ENCODE measurements at places on chromosomes 5 and 9.

GRCh38 chr5:112682621-112683061 is 55.0 kb upstream of the APC start:
- no peak for DNase-seq

GRCh38 chr9:129163753-129164152 is 14.3 kb downstream of the IER5L start:
- DNase-seq = no peak

- peak; percentile 29 for DNase-seq
These were observed 92.6 kb downstream of the PAX5 start for GRCh38 chr9:36941441-36941840.

DNA sequence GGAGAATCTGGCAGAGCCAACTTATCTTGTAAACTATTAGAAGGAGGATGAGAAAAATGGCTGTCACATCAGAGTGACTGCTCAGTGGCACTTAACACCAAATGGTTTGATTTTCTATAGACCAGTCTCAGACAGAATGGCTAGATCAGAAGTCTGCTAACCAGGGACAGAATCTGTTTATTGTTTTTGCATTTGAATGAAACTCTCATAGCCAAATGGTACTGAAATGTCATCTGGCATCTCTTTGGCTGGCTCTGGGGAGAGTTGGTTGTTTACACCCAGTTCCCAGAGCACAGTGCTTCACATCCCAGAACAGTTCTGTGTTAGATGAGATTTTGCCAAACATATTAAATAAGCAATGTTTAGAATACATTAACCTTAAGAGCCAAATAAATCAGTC is 106.6 kb upstream of the HMHB1 start:
- DNase-seq = no peak

DNA sequence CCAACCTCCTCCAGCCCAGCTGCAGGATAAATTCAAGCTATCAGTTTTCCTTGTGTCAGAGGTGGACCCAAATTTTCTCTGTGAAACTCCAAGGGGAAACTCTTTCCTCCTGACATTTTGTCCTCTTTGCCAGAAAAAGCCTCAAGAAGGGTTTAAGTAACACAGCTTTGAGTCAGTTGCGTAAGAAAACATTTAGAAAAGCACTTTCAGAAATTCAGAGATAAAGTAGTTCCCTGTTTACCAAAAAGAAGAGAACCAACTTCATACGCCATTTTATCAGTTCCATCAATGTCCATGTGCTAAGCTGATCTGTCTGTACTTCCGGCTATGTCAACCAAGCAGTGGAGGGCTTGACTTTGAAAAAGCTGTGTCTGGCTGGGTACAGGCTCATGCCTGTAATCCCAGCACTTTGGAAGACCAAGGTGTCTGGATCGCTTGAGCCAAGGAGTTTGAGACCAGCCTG is 19.9 kb upstream of the SUSD1 start:
- DNase-seq = no peak

- DNase-seq = no peak
These were observed 30.3 kb upstream of the STING1 start for GRCh38 chr5:139512786-139513390.

- DNase-seq = no peak
These were observed 485.0 kb upstream of the EDIL3 start for GRCh38 chr5:84869675-84870074.

GRCh38 chr5:9621379-9621903 is 8.7 kb downstream of the TAS2R1 start:
- no peak for DNase-seq

- DNase-seq = no peak
These were observed 17.5 kb downstream of the TNIP1 start for GRCh38 chr5:151063142-151063989.

- no peak for DNase-seq
These were observed 146.6 kb downstream of the SEC61B start for GRCh38 chr9:99368341-99369326.

- DNase-seq = no peak
These were observed 21.4 kb downstream of the MEGF10 start for GRCh38 chr5:127311781-127312525.

DNA sequence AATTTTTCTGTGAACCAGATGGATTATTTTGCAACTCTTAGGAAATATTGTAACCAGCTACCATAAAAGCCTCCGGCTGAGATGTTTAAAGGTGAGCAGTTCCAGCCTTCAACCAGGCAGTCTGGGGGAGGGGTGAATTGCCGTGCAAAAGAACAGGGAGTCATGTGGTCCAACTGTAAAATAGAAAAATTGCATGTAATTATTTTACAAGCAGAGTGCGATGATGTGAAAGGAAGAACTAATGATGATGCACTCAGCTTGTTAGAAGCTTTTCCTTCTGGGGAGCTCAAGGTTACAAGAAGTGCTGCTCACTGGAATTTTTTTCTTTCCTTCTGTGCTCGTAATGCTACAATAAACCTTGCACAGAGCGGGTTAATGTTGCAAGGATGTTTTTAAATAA is 188.7 kb upstream of the ITGA1 start:
- DNase-seq = no peak

- no peak for DNase-seq
These were observed 505 bp upstream of the ACER2 start for GRCh38 chr9:19408316-19408692.

DNA sequence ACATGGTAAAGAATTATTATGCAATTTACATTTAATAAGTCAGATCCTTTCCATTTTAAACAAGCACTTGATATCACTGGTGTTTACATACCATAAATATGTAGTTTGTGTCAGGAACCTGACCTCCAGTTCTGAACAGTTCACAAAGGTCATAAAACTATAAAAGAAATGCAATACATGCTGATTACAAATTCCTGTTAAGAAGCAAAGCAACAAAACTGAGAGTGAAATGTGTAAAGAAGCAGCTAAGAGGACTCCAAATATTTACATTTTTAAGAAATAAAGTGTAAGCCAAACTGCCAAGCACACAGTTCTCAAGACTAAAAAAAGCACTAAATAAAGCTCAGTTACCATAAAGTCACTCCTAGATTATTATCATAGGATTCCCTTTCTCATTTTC is 17.4 kb upstream of the SCAI start:
- no peak for DNase-seq

DNA sequence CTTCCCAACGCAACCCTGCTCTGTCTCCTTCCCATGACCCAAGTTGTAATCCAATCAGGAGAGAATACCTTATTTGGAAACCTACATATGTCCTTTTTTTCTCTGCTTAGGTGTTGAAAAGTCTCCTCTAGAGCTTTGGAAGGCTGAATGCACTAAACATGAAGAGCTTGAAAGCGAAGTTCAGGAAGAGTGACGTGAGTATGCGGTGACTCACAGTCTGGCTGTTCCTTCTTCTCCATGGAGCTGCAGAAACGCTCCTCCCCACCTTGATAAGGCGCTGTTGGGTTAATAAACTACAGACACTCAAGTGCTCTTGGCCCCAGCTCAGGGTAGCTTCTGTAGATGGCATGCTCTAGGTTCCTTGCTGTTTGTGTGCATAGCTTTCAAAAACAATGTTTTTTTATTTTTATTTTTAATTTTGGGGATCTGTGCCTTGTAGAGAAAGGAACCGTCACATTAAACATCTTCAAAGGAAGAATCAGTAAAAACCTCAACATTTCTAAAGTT is 30.7 kb downstream of the RAI14 start:
- DNase-seq = peak; percentile 77

DNA sequence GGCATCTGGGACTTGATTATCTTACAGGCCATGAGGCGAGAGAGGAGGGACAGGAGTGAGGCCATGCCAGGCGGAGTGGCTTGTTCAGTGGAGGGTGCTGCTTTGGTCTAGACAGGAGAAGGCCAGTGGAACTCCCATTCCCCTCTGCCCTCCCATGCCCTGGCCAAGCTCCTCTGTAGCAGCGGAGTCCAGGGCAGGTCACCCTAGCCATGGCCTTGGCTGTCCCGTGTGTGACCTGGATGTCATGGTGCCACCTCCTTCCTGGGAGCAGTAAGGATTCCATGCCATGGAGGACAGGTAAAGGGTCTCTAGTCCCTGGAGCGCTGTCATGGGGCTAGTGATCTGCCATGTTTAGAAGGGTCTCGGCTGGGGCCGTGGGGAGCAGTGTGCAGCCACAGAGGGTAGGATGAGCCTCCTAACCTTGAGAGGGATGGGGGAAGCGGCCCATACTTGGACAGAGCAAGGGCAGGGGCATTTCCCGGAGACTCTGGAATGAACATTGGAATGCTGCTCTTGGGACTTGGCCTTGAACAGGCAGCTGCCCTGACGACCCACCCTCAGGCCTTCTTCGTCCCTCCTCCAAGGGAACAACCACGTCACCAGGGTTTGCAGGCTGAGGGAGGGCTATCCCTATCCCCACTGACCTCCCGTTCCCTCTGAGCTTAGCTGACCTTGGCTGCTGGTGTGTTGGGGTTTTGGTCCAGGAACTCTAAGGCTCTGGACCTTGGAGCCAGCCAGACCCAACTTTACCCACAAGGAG is 100.4 kb downstream of the DAB2IP start:
- no peak for DNase-seq

DNA sequence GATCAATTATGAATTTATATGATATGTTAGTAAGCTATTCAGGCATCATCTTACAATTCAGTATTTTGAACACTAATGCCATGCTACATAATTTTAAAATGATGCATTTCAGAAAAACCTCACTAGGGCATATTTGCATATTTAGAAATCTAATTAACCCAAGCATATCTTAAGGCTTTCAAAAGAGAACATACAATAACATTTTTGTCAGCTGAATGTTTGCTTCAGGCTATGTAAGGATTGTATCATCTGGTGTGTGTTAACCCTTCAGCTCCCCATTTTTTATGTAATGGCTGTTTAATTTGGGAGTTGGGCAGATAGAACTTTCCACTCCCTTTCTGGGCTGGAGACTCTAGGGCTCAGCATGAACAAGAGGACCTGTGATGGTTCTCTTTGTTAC is 299.1 kb upstream of the EFNA5 start:
- no peak for DNase-seq

All from endodermal cell (in vitro differentiated cells).